NAMALWA (cell line): ENCODE measurements at places on chromosomes 4 and X.
A peak's percentile ranks its signal among the peaks of the same experiment; 100 is the strongest.

DNA sequence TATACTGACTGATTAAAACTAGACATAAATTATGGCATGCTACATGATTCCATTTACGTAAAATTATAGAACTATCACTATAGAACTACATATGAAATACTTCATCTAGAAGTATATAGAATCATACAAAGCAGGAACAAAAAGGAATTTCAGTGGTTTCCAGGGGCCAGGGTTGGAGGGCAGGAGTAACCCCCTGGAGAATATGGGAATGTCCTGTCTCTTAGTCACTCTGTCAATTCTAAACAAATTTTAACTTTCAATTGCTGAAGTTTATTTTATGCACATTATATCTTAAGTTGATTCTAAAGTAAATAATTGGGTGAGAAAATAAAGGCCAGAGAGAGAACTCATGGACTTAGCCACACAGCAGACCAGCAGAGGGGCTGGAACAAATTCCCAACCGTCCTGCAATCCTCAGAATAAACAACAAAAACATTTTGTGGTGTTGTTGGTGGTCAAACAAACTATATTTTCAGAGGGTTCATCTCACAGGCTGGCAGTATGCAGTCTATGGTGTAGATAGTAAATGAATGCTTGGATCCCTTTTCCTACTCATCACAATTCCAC is 476.9 kb upstream of the SLIT2 start:
- no peak for DNase-seq

- DNase-seq: no peak
These were observed 204.5 kb downstream of the KCNIP4 start for GRCh38 chr4:21744046-21744445.

DNA sequence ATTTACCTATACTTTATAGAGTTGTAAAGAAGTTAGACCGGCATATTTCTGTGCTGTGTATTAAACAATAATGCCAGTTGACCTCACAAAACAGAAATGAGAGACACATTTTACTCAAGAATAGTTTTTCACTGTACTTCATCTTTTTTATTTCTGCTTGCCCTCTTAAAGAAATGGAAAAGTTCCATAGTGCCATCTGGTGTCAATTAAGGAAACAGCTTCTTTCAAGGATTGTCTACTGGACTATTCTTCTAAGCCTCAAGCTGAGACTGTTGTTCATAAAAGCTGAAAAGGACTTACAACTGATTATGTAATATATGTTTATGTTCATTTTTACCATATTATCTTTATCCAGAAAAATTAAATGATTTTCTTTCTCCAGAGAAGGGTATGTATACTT is 1523.7 kb downstream of the ARAP2 start:
- DNase-seq: peak; percentile 51

DNA sequence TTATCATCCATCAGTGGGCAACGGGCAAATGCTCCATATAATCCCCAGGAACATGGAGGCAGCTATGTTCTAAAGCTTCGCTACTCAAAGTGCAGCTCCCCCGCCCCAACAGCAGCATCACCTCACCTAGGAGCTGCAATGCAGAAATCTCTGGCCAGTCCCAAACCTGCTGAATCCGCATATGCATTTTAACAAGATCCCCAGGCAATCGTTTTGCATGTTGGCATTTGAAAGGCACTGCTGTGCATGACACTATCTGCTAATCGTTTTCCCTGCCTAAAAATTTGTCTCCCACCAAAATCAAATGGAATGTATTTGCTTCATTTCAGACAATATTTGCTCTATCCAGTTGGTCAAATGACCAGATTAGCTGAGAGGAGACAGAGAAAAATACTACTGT is 15.2 kb downstream of the ADGRG2 start:
- no peak for DNase-seq

- peak; percentile 82 for DNase-seq
These were observed 51.0 kb downstream of the GUCY1B1 start for GRCh38 chr4:155809835-155810234.

DNA sequence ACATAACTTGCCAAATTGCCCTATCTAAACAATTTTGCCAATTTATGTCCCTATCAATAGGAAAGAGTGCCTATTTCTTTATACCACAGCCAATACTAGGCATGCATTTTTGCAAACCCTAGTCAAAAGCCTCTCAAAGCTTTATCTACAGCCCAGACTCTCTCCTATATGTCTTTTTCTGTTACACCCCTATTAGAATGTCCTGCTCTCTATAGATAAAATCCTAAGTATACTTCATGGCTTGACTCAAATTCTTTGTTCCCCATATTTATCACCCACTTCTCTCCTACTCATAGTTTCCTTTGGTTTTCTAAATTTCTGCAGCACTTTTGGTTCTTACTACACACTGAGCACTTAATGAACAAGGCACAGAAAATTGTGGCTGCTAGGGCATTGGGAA is 38.0 kb downstream of the NUP62CL start:
- no peak for DNase-seq

- no peak for DNase-seq
These were observed 46.4 kb upstream of the GPM6B start for GRCh38 chrX:13863324-13863723.

DNA sequence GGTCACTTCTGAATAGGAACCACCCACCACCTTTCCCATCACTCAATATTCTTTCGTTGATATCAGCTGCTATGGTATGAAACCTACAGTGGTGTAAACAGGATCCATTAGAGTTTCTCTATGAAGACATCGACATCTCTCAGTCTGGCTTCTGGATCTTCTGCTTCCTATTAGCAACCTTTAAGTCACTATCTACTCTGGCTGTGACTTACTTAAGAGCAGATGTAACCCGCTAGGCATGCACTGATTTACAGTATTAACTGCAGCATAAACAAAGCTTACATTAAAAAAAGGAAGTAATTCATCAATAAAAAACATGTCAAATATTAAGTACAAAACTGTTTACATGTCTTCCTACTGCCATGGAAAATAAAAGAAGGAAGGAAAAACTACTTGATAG is 96.4 kb downstream of the ANAPC10 start:
- DNase-seq: no peak

DNA sequence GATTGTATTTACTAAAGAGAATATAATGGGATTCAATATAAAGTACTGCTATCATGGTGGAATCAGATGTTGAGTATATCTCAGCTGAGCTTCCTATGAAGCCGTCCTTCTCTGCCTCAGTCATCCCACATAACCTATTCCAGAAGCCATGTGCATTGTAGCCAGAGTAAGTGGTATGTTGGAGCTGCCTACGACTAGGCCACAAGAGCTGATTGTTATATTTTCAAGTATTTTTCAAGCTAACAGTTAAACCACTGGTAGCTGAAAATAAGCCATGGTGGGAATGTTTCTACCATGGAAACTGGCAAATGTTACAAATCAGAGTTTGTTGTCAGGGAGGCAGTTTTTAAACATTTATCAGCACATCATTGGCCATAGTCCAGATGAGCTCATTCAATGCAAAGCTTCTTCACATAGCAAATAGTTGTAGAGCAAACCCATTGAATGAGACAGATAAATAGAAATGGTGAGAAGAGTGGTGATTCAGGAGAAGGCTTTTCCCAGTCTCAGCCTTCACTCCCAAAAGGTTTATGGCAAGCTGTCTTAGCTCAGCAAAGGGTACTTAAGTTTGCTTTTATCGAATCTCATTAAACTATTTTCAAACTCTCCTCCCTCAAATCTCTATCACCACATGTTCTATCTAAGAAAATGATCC is 436.4 kb downstream of the PCDH19 start:
- no peak for DNase-seq

DNA sequence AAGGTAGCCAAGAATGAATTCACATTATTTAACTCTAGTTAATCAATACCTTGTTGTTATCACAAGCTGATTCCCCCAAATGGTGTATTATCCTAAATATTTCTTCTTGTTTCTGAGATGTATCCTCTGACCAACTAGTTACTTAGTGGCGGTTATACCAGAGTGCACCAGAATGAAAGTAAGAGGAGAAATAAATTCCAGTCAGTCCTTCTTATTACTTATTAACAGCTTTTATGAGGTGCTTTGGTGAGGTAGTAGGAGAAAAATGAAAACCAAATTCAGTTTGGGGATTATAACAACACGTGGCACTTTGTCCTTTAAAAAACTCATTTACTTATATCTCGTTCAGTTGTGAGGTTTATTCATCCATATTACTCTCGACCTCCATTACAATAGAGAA is 101.9 kb downstream of the AMMECR1 start:
- no peak for DNase-seq

GRCh38 chr4:89535251-89535650 is 227.7 kb upstream of the GPRIN3 start:
- DNase-seq: no peak

GRCh38 chr4:39114436-39114835 is 52.4 kb downstream of the KLHL5 start:
- DNase-seq: no peak

- DNase-seq: no peak
These were observed 132.5 kb upstream of the HTR2C start for GRCh38 chrX:114451397-114451796.

DNA sequence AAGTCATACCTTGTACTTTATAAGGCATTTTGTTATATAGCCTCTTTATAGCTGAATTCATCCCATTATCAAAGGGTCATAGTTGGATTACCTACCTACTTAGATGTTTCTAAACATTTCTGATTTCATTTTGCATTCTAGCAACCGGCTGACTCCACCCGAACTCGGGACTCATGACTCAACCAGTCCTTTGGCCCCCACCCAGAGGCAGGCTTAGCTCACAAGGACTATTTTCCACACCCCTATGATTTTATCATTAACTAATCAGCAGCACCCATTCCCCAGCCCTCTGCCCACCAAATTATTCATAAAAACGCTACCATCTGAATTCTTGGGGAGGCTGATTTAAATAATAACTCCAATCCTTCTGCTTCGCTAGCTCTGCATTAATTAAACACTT is 79.9 kb upstream of the EGFL6 start:
- no peak for DNase-seq

DNA sequence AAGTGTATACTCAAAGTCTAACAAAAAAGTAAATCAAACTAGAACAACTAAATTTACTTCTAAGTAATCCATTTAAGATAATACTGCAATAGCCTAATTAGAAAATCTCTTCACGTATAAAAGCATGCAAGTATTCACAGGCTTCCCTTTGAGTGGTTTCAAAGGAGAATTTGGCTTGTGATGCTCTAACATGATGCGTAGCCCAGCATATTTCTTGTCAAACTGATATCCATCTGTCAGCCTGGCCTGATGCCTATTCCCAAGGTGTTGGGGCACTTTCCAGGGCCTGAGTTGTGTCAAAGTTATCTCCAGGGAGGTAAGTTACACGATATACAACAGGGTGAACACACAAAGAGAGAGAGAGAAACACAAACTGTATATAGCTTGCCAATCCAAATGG is 287.0 kb upstream of the MAGEB18 start:
- DNase-seq: no peak

- peak; percentile 59 for DNase-seq
These were observed 3.2 kb downstream of the CXorf38 start for GRCh38 chrX:40644176-40644575.

GRCh38 chr4:113088050-113088449 is 38.6 kb downstream of the ANK2 start:
- DNase-seq: no peak

GRCh38 chrX:45850775-45851433 is 650.2 kb upstream of the DIPK2B start:
- peak; percentile 48 for DNase-seq

- DNase-seq: no peak
These were observed 101.7 kb downstream of the GATB start for GRCh38 chr4:151658959-151659600.

DNA sequence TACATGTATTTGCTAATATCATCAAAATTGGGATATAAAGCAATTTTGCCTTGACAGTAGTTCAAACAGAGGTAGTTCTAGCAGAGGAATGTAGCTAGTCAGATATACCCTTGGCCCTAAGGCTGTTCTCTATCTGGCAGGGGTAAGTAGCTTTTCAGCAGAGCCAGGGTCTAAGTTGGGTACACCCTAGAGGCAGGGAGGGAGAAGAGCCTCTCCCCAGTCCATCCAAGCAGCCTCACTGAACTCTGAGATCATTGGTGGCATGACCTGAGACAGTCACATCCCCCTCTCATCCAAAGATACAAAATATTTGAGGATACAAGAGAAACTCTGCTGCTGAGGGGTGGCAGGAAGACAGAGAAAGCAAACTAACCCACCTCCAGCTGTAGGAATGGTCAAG is 343.7 kb downstream of the DHX15 start:
- DNase-seq: peak; percentile 3

GRCh38 chr4:109432203-109432602 is 1.4 kb upstream of the SEC24B start:
- DNase-seq: no peak

GRCh38 chr4:134201216-134202161 is at the start of gene PABPC4L:
PABPC4L (minus strand) TSS chr4:134201789; CDS start chr4:134201019, 770 bp downstream.
- DNase-seq: no peak

DNA sequence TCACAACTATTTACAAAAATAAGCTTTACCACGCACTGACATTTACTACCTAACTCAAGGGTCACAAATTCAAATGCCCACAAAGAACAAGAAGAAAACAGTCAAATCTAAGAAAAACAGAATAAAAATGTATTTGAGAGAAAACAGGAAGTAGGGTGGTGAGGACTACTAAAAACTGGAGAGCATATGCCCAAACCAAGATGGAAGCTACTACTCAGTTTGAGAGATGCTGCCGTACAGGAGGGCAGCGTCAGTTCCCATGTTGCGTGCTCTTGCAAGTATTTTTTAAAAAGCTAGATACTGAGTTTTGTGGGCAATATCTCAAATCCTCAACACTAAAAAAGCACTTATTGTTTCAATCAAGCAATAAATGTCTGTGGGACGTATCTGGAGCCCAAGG is 16.2 kb downstream of the HNRNPD start:
- DNase-seq: no peak

DNA sequence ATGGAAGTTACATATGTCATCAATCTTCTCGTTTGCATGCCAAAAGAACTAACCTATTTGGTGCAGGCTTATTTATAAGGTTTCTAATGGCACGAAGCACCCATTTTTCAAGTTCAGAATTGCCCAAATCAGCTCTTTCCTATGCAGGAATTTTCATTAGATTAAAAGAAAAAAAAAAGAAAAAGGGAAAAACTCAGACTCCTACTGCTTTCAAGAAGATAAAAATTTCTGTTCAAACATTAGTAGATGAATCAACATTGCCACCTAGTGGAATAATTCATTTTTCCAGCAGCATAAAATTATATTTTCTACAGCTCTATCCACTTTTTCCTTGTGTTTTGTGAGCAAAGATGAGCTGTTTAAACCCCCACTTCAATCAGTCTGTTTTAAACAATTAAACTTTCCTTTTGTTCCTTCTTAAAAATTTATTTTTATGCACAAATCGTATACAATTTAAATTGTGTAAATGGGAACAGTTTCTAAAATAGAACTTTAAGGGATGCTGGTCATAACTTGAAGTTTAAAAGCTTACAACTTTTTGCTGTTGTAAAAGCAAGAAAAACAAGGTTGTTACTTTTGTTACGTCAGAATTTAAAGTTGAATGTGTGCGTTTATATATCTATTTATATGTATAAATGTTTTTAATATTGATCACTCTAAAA is 309.9 kb downstream of the ARAP2 start:
- DNase-seq: peak; percentile 58

- DNase-seq: no peak
These were observed 33.8 kb downstream of the FAM13A start for GRCh38 chr4:89023140-89023539.
